ENCODE measurements at places on chromosomes 1 and 21.

- DNase-seq = no peak
These were observed 975.7 kb upstream of the ADGRL4 start for GRCh38 chr1:79982211-79982610.

GRCh38 chr21:44444286-44444931 is 10.9 kb upstream of the LRRC3 start:
- no peak for DNase-seq

DNA sequence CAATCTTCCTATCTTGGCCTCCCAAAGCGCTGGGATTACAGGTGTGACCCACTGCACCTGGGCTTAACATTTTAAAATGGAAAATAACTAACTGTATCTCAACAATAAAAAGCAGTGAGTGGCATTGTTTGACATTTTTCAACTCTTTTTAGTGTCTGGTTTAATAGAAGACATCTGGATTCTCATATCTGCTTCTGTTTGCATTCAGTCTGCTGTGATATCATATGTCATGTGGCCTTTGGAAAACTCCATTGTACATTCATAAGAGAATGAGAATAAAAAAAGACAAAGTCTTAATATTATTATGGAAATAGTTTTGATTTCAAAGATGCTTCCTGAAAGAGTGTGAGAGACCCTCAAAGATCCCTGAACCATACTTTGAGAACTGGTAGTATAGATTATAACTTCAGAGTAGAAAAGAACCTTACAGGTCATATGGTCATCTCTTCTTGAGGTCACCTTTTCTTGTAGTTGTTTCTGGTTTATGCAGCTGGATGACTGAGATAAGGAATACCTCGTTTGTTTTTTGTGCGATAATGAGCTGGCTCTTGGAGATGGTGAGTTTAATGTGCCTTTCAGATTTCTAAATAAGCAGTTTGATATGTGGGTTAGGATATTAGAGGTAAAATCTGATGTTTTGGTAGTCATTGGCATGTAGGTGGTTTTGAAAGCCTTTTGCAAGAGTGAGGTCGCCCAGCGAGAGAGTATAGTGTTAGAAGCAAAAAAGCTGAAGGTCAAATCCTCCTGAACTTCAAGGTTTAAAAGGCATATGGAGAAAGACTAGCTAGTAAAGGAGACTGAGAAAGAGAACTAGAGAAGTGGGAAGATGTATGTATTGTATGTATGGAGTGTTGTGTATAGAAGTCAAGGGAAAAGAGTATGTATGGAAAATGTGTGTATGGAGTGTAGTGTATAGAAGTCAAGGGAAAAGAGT is 17.2 kb downstream of the CEP350 start:
- no peak for DNase-seq

- no peak for DNase-seq
These were observed 217.1 kb upstream of the C1orf174 start for GRCh38 chr1:4117196-4117595.

DNA sequence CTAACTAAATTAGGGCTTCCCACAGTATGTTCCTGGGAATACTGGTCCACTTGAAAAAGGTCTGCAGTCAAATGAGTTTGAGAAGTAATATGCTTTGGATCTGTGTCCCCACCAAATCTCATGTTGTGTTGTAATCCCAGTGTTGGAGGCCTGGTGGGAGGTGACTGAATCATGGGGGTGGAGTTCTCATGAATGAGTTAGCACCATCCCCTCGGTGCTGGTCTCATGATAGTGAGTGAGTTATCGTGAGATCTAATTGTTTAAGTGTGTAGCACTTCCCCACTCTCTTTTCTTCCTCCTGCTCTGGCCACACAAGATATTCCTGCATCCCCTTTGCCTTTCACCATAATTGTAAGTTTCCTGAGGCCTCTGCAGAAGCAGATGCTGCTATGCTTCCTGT is 16.9 kb upstream of the DMRTB1 start:
- DNase-seq = no peak

DNA sequence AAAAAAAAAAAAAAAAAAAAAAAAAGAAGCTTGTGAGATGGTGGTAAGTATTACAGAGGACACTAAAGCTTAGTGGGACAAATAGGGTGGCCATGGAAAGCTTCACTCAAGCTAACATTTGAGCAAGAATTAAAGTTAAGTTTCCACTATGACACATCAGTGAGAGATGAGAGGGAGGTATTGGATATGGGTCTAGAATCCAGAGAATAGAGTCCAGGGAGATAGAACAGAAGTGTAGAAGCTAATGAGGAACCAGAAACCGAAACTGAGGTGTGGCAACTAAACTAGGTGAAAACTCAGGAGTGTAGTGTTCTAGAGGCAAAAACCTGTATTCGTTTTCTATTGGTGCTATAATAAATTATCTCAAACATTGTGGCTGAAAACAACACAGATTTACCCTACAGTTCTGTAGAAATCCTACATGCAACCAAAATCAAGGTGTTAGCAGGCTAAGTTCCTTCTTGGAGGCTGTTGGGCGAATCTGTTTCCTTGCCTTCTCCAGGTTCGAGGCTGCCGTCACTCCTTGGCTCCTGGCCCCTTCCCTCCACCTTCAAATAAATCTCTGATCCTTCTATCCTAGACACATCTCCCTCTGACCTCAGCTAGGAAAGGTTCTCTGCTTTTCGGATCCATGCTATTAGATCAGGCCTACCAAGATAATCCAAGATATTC is 36.2 kb downstream of the PTP4A2 start:
- DNase-seq = no peak

- DNase-seq = no peak
These were observed 137.6 kb downstream of the PTGER3 start for GRCh38 chr1:70910013-70910412.

GRCh38 chr1:43901196-43901961 is 32.2 kb upstream of the ARTN start:
- no peak for DNase-seq

DNA sequence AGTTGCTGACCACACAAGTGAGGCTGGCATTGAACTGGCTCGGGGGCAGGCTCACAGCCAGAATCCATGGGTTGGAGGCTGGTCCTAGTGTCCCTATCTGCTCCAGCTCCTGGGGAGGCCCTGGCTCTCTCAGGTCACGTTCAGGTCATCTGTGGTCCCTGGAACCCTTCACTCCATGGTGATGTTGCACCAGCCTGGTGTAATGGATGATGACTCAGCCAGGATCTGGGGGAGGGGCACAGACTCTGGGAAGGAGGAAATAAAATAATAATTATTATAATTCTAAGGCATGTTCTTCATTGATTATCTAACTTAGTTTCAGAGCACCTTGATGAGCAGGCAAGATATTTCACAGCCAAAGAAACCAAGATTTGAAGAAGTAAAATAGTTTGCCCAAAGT is 26.6 kb upstream of the FCRL4 start:
- DNase-seq = no peak

DNA sequence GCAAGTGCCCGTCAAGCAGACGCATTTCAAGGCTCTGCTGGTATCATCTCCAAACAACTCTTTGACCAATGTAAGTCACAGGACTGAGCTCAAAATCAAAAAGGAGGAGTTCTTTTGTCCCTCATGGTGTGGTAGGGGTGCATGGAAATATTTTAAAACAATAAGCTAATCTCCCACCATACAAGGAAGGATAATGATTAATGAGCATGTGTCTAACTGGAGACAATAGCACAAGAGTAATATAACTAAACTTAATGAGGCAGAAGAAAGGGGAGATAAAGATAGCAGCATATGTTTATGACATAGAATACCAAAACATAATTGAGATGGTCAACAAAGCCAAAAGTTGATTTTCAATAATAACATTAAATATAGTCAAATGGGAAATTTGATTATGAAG is 668.0 kb upstream of the ZP4 start:
- DNase-seq = no peak

DNA sequence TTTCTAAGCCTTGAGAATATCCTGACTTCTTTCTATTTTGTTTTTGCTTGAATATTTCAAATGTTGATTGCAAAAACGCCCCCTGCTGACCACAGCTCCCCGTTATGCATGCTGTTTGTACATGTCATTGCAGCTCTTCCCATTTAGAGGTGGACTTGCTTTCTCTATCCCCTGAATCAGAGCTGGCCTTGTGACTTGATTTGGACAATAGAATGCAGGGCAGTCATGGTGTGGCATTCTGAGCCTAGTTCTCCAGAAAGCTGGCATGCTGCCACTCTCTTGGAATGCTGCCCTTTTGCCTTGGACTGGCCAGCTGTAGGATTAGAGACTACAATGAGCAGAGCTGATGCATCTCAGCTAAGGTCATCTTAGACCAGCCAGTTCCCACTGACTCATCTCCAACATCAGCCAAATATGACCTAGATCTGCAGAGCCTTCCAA is 1561.5 kb downstream of the MRPL39 start:
- no peak for DNase-seq

DNA sequence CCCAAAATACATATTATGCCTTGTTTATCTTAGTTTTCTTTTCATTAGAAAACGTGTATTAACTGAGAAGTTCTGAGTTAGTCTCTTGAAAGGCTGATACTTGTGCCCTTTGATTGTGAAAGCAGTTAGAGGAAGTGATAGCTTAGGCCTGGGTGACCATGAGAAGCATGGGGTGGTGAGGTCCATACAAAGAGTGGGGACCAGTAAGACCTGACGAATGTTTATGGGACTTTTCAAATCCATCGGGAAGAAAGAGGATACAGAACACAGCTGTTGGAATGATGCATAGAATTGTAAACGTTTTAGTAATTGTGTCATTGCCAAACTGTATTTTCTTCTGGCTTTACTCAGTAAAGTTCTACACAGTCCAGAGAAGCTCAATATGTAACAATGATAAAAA is 259.8 kb downstream of the LMO4 start:
- no peak for DNase-seq

DNA sequence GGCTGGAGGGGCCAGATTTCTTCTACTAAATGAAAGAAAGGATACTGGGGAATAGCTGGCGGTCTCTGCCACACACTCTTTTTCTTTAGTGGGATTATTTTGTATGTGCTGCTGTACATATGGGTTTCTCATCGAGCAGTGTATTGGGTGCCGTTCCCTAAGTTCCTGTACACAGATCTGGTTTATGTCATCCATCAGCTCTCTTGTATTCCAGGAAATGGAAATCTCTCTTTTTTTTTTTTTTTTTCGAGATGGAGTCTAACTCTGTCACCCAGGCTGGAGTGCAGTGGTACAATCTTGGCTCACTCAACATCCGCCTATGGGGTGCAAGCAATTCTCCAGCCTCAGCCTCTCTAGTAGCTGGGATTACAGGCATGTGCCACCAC is 27.0 kb upstream of the NID1 start:
- no peak for DNase-seq

GRCh38 chr1:232709386-232709785 is 79.5 kb upstream of the SIPA1L2 start:
- DNase-seq = no peak

DNA sequence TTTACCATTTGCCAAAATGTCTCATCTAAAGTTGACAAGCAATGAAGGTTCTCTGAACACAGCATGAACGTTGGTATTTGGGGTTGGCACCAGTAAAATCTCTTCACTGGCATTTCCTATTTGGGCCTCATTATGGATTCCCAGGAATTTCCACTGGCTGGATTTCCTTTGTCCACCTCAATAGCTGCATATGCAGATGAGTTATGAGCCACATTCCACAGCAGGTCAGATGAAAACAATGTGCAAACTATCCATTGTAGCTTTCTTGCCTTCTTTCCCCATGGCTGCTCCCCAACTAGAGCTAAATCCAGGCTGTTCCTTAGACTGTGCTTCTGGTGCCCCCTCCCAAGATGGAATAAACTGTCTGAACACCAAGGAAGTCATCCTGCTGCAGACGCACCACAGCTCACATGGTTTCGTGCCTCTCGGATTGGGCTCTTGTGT is 168.1 kb upstream of the FGGY start:
- no peak for DNase-seq

DNA sequence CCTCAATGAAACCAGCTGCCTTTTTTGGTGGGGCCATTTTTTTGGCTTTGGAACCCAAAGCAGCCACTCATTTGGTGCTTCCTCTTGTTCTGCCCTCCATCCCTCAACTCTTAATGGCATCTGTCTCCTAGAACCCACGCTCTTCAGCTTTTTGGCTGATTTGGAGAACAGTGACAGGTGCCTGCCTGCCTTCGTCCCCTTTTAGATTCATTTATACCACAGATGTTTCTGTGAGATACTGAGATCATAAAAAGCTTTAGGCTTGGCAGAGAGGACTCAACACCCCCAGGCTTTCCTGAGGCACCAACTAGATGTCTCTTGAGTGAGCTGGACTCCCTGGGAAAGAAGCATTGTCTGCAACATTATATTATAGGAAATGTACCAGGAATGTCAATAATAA is 20.4 kb upstream of the YTHDF2 start:
- no peak for DNase-seq

DNA sequence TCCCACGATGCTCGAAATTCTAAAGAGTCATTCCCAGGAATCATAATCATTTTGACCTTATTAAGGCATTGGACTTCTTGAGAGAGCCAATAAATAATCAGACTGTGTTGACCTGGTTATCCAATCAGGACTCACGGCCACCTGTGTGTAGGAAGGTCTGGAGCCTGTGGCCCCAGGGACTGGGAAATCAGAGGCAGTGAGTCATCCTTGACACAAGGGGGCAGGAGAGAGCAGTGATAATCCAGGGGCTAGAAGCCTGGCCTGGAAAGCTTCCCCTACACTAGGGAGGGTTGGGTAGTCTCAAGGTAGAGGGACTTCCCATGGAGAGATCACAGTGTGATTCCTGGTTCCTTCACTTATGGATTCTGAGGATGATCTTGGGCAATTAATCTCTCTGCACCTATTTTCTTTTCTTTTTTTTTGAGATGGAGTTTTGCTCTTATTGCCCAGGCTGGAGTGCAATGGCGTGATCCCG is 4.7 kb downstream of the MR1 start:
- peak; percentile 42 for DNase-seq

DNA sequence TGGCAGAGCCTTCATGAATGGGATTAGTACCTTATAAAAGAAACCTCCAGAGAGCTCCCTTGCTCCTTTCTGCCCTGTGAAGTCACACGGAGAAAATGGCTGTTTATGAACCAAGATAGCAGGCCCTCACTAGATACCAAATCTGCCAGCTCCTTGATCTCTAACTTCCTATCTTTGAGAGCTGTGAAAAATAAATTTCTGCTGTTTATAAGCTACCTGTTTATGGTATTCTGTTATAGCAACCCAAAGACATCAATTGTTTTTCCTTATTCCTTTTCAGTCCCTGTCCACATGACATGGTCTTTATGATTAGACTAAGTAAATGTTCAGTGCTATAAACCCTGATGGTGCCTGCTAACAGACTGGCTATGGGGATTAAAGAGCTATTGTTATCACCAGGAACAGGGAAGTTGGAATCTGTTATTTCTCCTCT is 9.7 kb upstream of the STIL start:
- peak; percentile 88 for DNase-seq

GRCh38 chr1:190478149-190479049 is 735 bp upstream of the BRINP3 start:
- peak; percentile 49 for DNase-seq

DNA sequence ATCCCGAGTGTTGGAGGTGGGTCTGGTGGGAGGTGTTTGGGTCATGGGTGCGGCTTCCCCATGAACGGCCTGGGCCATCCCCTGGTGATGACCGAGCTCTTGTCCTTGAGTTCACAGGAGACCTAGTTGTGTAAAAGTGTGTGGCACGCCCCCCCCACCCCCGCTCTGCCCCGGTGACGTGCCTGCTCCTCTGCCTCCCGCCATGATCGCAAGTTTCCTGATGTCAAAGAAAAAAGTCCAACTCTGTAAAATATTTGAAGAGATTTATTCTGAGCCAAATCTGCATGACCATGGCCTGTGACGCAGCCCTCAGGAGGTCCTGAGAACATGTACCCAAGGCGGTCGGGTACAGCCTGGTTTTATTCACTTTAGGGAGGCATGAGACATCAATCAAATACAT is 125.1 kb upstream of the COL6A1 start:
- DNase-seq = no peak
